ENCODE measurements at places on chromosomes 7 and 10.

GRCh38 chr7:92244808-92245486 is 767 bp downstream of the KRIT1 start:
- no peak for DNase-seq

GRCh38 chr10:52443419-52444388 is 129.6 kb downstream of the DKK1 start:
- DNase-seq = no peak

DNA sequence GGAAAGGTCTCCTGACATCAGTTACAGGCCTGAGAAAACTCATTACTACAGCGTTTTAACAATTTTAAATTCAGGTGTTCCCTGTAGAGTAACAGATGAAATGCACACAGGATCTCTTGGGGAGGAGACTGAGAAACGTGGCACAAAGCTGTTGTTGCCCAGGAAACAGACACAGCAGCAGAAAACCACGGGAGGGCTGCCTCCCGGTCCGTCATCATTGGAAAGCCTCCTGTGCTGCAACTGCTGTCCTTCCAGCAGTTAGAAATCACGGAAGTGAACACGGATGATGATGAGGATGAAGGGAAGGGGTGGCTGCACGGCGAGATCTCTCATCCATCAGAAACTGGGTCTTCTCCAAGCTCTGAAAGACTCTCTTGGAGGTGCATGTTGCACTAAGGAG is 94.6 kb upstream of the RNF32 start:
- peak; percentile 67 for DNase-seq

GRCh38 chr7:79681454-79681853 is 228.0 kb upstream of the MAGI2 start:
- DNase-seq = no peak

- no peak for DNase-seq
Observed at GRCh38 chr10:52956861-52957260, 184.3 kb upstream of the MBL2 start.

DNA sequence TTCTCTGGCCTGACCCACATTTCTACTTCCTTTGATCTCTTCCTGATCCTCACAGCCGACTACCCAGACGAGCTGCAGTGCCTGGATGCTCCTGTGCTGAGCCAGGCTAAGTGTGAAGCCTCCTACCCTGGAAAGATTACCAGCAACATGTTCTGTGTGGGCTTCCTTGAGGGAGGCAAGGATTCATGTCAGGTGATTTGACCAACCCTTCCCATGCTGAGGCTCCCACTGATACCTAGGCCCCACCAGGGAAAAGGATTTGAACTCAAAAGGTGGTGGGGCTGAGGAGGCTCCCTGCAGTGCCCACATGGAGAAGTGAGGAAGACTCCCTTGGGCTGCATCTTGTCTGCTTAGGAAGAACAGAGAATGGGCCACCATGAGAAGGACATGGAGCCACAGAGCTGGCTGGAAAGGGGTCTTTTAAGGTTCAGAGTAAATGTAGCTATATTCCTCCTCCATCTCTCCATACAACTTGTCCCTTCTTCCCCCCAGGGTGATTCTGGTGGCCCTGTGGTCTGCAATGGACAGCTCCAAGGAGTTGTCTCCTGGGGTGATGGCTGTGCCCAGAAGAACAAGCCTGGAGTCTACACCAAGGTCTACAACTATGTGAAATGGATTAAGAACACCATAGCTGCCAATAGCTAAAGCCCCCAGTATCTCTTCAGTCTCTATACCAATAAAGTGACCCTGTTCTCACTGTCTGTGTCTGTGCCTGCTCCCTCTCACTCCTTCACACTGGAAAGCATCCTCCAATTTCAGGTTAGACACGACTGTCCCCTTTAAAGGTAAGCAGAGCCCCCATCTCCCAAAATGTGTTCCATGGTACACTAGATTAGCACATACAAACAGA is 3.3 kb downstream of the PRSS1 start:
- DNase-seq = no peak

All from NCI-H2171 treated with DMSO at 0.1 percent for 48 hours (cell line).